ENCODE measurements at places on chromosomes 12 and 14. TPM values are rescaled to one million over a fixed set of nuclear protein-coding genes. Genes with fewer than 3 reads are reported as not detected.

SYNDIG1L gene
- not detected for total RNA-seq

RSRC2 gene
- total RNA-seq = 30.2 TPM

NID2 gene
- total RNA-seq = 5.5 TPM

SDS gene
- total RNA-seq = not detected

DEGS2 gene
- total RNA-seq = under 0.01 TPM

SLC6A15 gene
- total RNA-seq = 0.65 TPM

ERH gene
- total RNA-seq = 178 TPM

ATXN3 gene
- 60.6 TPM for total RNA-seq

TEX52 gene
- total RNA-seq = not detected

IAPP gene
- total RNA-seq = not detected
